Activated CD4-positive, CD25-positive, alpha-beta regulatory T cell treated with anti-CD3 and anti-CD28 coated beads, Interleukin-2, amount 50 U/mL, for 24 hours (primary cell): ENCODE measurements at places on chromosomes 13 and 19.
A peak's percentile ranks its signal among the peaks of the same experiment; 100 is the strongest.

- no peak for ATAC-seq
These were observed 214.2 kb upstream of the MAB21L1 start for GRCh38 chr13:35690581-35691207.

GRCh38 chr13:86563308-86563707 is 764.1 kb upstream of the SLITRK6 start:
- ATAC-seq: no peak

- no peak for ATAC-seq
These were observed 121.2 kb downstream of the TUBA3C start for GRCh38 chr13:19060311-19061002.

DNA sequence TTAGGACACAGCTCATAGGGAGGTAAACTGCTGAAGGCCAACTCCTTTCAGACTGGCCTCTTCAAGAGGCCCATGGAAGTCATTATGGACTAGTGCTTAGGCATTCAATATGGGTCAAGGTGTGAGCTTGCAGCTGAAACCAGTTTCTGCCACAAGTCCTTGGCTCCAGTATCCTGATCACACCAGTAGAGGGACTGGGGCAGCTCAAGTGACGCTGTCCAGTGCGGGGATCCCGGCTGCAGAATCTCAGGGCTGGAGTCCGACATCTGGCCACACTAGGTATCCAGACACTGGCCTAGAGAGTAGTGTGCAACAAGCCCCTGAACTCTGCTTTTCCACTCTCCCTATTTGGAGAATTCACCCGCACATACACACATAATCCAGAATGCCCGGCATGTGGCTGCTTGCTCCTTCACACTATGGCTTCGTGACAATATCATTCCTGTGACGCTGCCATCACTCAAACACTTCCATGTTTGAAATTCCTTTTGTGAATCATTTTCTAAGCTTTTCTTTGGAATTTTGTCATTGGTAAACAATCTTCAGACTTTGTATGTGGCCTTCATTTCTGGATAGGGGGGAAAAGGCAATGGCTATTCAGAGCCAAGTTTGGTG is 425.1 kb downstream of the EFNB2 start:
- no peak for ATAC-seq

DNA sequence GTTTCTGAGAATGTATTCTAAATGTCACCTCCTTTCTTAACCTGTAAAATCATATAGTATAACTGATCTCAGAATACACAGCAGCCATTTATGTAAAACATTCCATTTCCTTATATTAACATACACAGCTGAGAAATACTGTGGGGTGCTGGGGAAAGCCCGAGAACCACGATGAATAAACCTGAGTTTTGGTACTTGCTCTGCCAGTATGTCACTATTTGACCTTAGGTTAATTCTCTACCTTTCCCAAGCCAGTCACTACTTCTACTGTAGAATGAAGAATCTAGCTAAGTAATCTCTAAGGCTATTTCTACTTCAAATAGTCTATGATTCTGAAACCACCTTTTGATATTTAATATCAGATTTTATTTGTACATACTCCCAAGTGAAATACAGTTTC is 173.7 kb downstream of the TBC1D4 start:
- peak; percentile 79 for ATAC-seq

GRCh38 chr13:19075418-19075817 is 106.2 kb downstream of the TUBA3C start:
- no peak for ATAC-seq

- peak; percentile 94 for ATAC-seq
These were observed 1.1 kb upstream of the MYBPC2 start for GRCh38 chr19:50431343-50432220.

DNA sequence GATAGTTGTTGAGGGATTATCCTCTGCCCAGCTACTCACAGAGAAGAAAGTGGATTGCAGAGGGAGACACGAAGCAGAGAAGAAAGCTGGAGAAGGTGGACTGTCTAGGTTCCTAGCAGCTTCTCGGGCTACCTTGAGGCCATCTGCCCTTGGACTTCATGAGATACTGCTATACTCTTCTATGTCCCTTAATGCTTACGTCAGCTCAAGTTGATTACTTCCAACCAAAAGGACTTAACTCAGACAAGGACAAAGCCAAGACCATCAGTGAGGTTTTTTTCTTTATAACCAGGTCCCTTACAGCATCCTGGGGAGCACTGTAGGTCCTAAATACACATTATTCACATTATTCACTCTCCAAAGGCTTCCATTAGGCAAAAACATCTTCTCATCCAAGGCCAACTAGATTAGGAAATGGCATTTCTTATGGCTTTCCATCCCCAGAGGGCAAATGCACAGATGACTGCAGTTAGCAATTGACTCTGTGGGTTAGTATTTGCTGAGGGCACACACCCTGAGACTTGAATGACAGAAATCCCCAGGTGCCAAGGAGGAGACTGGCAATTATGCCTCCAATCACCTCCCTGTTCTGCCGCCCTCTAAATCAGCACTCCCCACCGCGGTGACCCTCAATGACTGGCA is 4.1 kb upstream of the UBE2L5 start:
- no peak for ATAC-seq

- no peak for ATAC-seq
These were observed 411.8 kb downstream of the KCTD12 start for GRCh38 chr13:76474356-76474755.

DNA sequence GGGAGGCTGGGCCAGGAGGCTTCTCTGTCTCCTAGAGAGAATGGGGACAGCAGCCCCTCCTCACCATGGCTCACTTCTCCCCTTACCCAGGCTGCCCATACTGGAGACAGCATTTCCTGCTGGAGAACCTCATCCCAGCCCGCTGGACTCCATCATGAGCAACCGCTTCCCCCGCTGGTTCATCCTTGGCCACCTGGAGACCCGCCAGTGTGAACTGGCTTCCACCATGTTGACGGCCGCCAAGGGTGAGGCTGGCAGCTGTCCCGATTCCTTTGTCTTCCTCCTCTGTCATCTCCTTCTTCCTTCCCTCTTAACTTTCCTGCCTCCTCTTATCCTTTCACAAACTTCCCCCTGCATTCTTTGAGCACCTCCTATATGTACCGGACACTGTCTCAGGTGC is 28.0 kb downstream of the ZSWIM4 start:
- no peak for ATAC-seq

GRCh38 chr13:50701469-50701868 is 142.0 kb downstream of the DLEU7 start:
- ATAC-seq: no peak

DNA sequence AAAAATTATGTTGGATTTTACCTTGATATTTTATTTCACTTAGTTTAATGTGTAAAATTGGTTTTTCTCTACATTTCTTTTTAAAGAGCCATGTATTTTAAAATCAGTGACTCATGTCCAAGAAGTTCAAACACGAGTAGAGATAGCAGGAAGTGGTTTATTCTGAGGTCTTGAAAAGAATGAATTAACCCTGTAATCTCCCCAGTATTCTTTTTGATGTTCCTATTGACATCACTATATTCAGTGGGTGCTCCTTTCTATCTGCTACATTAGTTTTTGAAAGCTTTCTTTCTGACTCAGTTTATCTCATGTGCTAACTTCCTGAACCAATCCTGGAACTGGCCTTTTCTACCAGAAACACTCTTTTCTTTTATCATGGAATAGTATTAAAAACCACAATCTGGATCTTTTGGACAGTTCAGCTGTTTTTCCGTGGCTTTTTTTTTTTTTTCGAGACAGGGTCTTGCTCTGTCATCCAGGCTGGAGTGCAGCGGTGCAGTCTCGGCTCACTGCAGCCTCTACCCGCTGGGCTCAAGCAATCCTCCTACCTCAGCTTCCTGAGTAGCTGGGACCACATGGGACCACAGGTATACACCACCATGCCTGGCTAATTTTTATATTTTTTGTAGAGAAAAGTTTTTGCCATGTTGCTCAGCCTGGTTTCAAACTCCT is 114.9 kb downstream of the PCCA start:
- ATAC-seq: peak; percentile 97

DNA sequence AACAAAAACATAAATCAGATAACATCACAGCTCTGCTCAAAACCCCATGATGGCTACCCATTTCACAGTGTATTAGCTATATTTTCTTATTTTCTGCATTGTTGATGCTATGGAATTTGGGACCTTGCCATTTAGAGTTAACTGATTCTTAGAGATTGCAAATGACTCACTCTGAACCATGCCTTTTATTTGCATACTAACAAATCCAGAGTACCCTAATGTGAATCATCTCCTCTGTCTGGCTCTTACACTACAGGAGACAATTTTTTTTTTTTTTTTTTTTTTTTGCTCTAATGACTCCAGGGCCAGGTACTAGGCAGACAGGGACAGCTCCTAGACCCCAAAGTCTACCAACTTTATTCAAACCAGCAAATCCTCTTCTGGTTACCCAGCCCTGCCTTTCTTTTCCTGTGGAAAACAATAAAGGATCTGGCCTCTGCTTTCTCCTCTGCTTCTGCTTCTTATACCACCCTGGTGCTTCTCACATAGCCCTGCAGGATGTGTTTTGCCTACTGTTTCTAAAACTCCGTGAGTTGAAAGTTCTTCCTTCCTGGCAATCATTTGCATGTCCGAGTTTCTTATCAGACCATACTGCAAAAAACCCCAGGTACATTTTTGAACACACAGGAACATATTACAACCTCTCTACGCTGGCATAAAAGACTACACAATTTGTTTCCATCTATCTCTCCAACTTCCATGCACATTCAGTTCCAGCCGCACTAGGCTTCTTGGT is 10.6 kb upstream of the ZNF460 start:
- peak; percentile 85 for ATAC-seq

- no peak for ATAC-seq
These were observed 218.3 kb upstream of the MAB21L1 start for GRCh38 chr13:35694549-35695447.

DNA sequence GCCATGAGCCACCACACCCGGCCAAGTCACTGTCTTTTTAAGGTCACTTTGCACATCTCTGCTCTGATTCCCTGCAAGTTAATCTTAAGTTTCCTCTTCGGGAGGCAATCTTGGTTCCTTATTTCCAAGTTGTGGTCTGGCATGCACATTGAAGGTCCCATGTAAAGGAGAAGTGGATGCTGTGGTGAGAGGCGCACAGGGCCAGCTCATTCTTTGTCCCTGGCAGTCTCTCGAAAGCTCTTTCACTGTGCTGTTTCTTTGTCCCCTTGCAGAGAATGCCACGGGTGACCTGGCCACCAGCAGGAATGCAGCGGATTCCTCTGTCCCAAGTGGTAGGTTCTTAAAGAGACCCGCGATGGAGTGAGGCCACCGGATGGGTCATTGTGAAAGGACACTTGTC is 16.4 kb upstream of the C19orf33 start:
- no peak for ATAC-seq

DNA sequence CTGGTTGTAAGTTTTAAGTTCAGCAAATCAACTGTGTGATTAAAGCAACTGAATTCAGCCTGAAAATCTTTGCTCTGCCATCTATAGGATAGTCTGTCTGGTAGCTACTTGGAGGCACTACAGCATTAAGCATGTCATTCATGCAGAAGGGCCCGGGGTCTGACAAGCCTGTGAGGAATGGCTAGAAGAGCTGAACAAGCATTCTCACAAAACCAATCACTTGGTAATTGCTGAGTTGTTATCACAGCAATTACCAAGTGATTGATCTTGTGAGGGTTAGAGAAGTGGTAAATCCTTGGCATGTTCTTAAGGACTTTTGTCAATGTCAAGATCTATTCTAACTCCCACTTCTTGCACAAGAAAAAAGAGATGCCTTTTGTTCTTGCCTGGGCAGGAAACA is 356.1 kb downstream of the FGF14 start:
- ATAC-seq: no peak

DNA sequence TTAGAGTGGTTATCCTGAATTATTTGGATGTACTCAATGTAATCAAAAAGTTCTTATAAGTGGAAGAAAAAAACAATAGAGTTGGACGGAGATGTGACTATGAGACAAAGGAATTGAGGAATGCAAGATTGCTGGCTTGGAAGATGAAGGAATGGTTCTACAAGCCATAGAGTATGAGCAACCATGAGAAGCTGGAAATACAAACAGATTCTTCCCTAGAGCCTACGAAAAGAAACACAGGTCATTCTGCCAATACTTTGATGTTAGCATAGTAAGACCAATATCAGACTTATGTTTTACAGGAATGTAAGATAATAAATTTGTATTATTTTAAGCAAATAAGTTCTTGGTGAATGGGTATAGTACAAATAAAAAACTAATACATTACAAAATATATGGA is 249.2 kb downstream of the DIAPH3 start:
- ATAC-seq: no peak

GRCh38 chr19:49073514-49074378 is 1.2 kb upstream of the KCNA7 start:
- ATAC-seq: no peak

DNA sequence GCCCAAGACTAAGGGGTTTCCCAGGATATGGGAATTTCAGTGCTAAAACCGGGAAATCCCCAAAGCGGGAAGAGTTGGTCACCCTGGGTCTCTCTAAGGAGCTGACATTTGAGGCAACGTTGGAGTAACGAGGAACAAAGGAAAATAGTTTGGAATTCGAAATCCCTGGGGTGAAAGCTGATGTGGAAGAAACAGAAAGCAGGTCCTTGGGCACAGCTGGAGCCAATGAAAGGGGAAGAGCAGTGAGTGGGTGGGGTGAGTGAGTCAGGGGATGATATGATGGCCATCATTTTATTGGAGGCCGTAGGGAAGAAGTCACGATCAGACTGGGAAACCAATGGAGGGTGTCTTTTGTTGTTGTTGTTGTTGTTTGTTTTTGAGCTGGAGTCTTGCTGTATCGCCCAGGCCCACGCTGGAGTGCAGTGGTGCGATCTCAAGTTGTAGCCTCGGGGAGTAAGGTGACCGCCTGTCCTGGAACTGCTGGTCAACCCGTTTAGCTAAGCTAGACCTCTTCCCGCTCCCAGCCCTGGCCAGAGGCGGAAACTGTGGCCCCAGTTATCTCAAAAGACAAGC is 3.4 kb upstream of the RFX2 start:
- ATAC-seq: no peak

- ATAC-seq: no peak
These were observed 16.5 kb downstream of the VSTM2B start for GRCh38 chr19:29542327-29542726.

DNA sequence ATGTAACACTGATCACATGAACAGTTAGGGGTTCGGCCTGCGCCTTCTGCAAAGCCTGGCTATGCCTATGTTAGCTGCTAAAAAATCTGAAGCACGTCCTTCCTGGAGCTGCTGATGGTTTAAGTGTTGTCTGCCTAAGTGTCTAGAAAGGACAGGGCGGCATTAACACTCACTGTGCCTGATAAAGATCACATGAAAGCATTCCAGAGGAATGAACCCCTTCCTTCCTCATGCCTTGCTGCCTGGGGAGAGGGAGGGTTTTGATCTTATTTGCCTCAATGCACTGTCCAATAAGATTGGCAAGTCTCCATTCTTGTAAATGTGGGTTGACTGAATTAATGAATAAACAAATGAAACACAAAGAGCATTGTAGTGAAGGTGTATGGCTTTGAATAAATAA is 5.2 kb downstream of the DOCK9 start:
- no peak for ATAC-seq
